SW 1271 (cell line): ENCODE measurements at places on chromosomes 11 and 22.

GRCh38 chr11:89176938-89177337 lies 737 bp upstream of the TYR start:
- no peak for DNase-seq

- DNase-seq = no peak
Measured at GRCh38 chr11:115122274-115122673, 381.9 kb downstream of the CADM1 start.

DNA sequence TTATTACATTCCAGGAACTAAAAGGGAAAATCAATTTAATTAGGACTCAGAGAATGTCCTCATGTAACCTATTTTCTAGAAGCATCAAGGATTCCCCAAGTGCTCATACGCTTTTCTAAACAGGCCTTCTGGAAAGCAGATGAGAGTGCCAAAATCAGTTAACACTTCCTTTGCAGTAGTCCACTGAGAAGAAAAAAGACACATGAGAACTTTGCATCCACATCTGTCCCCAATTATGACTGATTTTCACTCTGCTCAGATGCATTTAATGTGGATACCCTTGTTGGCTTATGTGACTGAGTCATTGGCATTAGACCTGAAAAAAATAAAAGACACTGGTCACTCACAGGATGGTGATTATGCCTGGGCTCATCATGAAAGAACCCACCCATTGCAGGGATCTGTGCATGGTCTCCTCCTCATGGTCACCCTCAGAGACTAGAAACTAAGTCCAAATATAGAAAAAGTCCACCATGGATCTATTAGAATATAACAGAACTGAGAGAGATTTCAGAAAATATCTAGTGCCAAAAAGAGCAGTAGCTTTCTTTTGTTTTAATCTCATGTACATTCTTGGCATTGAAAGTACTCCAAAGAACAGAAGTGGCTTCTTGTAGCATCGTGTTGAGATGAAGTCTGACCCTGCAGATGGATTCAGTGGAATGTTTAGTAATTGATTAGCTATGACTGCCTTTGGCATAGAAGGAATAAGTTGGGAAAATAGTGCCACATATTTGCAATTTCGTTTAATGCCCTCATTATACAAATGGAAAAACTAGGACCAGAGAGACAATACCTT lies 48.8 kb upstream of the FIBIN start:
- no peak for DNase-seq

- DNase-seq = no peak
Measured at GRCh38 chr11:59643390-59643789, 25.4 kb downstream of the PATL1 start.

DNA sequence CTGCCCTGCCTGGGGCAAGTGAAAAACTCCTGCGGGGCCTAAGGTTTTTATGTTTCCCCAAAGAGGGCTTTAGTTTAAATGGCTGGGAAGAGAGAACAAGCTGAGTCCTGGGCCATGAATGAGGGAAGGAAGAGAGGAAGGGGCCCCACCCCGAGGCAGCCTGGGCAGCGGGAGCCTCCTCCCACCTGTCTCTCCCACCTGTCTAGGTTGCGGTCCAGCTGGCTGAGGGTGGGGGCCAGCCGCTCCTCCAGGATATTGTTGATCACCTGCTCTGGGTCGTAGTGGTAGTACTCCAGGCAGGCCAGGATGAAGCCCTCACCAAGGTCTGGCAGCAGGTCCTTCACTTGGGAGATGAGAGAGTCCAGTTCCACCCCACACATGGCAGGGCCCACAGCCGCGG lies 34.6 kb downstream of the UQCR10 start:
- no peak for DNase-seq

- DNase-seq = no peak
Measured at GRCh38 chr11:40252236-40252635, 1207.2 kb downstream of the LRRC4C start.

DNA sequence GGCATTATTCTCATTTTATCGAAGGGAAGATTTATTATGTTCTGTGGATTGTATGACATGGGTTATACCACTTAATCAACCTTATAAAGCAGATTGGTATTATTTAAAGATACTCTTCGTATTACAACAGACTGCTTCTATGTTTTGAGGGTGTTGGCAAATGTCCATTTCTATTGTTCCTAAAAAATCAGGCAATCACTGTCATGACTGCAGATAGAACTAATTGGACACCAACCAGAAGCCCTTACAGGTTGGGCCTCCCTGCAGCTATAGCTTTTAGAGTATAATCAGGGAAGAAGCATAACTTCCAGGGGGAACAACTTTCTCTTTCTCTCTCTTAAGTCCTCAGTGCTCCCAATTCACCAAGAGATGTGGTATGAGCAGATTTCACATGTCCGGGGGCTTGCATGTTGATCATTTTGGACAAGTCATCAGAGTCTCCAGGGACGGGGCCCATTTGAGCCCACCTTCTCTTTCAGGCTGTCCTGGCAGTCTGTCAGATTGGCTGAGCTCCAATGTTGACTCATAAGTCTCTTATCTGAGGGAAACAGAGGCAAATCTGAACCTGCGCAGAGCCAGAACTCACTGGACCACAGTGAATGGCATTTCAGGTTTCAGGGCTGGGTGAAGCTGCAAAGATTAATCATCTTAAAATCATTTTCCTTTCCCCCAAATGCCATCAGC lies 264.0 kb upstream of the CCDC90B start:
- DNase-seq = no peak

- DNase-seq = peak; percentile 38
Measured at GRCh38 chr11:48172818-48173609, 43.6 kb upstream of the OR4B1 start.

DNA sequence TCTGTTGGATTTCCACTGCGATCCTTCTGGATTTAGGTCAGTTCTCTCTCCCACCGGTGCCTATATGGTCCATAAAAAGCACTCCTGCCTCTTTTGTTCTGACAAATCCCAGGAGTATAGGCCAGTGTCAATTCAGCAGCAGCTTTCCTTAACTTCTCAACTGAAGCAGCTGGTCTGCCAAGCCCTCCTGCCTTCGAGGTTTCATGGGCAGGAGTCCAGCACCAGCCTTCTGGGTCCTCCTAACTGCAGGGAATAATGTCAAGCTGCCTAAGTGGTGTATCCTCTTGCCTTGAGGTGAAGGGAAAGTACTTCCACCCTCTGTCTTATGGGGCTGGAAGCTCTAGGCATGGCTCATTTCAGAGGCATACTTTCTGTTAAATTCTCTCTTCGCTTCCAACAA lies 149.4 kb upstream of the NCAM1 start:
- no peak for DNase-seq

- DNase-seq = no peak
Measured at GRCh38 chr11:119049081-119049480, 7.9 kb downstream of the HYOU1 start.

DNA sequence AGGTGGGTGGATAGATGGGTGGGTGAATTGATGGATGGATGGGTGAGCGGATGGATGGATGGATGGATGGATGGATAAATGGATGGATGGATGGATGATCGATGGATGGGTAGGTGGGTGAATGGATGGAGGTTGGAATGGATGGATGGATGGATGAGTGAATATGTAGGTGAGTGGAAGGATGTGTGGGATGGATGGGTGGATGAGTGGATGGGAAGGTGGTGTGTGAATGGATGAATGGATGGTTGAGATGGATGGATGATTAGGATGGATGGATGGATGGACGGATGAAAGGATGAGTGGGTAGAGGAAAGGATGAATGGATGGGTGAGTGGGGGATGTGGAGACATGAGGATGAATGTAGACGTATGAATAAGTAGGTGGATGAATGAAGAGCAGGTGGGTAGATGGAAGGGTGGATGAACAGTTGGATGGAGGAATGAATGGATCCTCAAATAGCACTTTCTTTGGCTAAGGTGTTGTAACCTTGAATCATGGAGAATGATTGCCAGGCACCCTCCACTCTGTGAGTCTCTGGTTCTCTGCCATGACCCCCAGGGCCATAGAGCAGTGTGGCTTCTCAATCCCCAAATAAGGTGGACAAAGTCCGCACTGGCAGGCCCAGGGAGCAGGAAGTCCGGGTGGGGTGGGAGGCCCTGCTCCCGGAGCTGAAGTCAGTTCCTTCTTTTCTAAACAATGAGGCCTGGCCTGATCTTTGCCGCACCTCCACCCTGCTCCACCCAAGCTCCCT lies 36.9 kb downstream of the IGF2 start:
- no peak for DNase-seq

- DNase-seq = no peak
Measured at GRCh38 chr11:95922536-95923438, 1.1 kb downstream of the MTMR2 start.

GRCh38 chr11:95521133-95521542 lies 268.4 kb downstream of the FAM76B start:
- no peak for DNase-seq

GRCh38 chr11:10856689-10857458 lies 979 bp downstream of the ZBED5 start:
- no peak for DNase-seq

GRCh38 chr11:104152941-104153505 lies 10.9 kb downstream of the PDGFD start:
- no peak for DNase-seq

DNA sequence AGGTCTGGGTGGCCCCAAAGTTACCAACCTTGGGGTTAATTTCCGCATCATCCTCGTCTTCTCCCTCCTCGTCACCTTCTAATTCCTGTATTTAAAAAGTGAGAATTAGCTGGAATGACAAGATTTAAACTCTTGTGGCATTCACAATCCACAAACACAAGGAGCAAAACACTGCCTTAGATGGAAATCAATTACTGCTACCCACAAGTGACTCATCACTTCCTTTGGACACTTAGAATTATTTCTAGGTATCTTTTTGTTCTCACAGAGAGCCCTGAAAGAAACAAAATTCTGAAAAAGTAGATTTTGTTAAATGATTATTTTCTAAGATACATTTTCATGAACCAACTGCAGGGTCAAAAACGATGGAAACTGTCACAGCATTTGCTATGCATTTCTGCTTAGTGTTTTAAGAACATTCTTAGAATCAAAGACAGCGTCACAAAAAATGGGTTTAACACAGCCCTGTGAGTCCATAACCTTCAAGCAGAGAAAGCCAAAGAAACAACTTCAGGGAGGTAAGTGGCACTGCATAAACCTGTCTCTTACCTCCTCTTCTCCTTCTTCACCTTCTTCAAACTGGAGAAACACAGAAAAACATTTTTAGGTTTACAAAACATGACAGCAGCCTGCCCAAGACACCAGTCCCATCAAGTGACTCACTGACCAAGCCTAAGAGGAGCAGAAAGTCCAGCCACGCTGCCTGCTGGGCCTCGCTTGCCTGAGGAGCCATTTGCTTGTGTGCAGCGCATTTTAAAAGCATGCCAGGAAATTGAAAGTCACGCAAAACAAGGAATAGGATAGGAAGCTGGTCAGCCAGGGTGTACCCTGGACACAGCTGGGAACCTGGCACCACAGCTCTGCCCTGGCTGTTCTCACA lies 22.3 kb upstream of the PHLDA2 start:
- peak; percentile 29 for DNase-seq

DNA sequence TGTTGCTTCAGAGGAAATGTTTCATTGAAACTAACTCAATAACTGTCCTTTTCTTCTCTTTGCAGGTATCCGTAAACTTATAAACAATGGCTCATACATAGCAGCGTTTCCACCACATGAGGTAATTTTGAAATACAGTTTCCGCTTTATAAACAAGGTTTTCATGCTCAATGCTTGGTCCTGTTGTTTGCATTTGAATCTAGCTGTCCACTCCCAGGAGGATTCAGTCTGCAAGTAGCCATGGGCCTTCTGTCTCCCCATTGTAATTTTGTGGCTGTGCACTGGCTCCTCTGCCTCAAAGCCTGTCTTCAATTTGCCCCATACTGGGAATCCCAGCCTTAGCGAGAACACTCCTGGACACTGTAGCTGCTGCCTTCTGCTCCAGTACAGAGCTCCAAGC lies 34.7 kb downstream of the MUC15 start:
- no peak for DNase-seq

GRCh38 chr11:123672568-123672967 lies 18.1 kb upstream of the SCN3B start:
- DNase-seq = no peak

- DNase-seq = no peak
Measured at GRCh38 chr22:20011993-20012740, 4.5 kb downstream of the ARVCF start.

GRCh38 chr22:45869340-45869847 lies 107.6 kb downstream of the WNT7B start:
- DNase-seq = no peak

- no peak for DNase-seq
Measured at GRCh38 chr11:125433454-125434121, 62.5 kb downstream of the FEZ1 start.

- no peak for DNase-seq
Measured at GRCh38 chr22:38513063-38513462, 7.0 kb upstream of the DDX17 start.

- no peak for DNase-seq
Measured at GRCh38 chr11:87719326-87720073, 455.7 kb downstream of the RAB38 start.

DNA sequence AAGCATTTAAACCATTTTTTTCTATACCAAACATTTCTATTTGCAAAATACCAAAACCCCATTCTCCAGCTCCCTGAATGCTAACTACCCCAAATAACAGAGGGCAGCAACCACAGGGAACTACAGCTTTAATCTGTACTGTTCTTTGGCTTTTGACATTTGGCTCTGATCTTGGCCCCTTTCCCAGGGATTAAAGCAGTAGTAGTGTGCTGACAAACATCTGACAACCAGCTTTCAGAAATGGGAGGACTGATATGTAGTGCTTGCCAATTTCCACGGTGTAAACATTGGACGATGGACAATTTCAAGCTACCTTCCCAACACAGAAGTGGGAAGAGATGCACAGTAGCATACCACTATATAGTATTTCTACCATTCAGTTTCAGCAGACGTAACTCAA lies 88.4 kb upstream of the TEAD1 start:
- no peak for DNase-seq

DNA sequence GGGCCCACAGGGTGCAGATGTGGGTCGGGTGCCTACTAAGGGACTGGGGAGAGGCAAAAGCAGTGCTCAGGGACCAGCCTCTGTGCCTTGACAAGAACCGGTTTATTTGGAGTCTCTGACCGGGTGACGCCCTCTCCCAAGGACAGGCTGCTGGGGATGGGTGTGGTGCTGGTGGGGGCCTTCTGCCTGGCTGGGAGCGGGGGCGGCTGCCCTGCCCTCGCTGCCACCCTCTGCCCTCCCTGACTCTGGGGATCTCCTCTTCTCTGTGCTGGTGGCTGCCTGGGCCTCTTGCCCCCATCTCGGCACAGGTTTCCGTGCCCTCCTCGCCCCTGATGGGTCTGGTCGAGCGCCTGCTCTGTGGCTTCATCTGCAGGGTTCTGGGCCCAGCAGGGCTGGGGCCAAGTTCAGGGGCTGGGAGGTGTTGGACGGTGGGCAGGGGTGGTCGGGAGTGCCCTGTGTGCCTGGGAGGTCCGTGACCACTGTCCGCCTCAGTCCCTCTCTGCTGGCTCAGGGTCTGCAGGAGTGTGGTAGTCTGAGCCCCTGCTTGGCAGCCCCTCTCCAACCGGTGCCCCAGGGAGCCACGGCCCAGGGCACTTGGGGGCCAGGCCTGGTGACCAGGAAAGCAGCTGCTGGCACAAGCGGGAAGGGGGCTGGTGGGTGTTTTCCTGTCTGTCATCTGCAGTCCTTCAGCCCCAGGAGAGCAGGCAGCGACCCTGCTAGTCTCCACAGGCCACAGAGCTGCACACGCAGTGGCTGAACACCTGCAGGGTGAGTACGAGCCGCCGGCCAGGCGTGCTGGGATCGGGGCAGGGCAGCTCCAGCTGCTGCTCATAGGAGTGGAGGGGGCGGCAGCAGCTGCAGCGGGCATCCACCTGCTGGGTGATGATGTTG lies 23.5 kb downstream of the MUC6 start:
- DNase-seq = no peak
